Chondrocyte (in vitro differentiated cells): ENCODE measurements at places on chromosomes 5 and 9. TPM values are rescaled to one million over a fixed set of nuclear protein-coding genes. Genes with fewer than 3 reads are reported as not detected.

The MSANTD3 gene
- total RNA-seq, result 43.6 to 59.8 TPM (median 54.0 TPM) in 3 replicates

DNA sequence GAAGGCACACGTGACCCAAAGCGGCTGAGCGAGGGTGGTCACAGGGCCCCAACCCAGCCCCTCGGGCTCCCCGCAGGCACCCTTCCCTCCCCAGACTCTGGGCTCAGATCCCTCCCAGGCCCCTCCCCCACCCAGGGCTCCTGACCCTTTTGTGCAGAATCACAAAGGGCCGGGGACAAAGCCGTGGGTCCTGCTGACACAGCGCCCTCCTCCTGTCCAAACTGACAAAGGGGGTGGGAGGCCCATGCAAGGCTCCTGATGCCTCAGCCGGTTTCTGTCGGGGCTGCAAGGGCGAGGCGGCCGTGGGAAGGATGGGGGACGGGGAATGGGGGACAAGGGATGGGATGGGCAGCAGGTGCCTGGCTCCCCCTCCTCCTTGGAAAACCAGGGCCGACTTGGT is 43.5 kb upstream of the UBAC1 start:
- no peaks in the 10 kb centered on the region for H3K27me3 ChIP-seq
- DNase-seq, result no peak
- H3K4me3 ChIP-seq, result no peak overlapping the region
- H3K36me3 ChIP-seq, result peaks cover 5% of the 10 kb centered on the region

DNA sequence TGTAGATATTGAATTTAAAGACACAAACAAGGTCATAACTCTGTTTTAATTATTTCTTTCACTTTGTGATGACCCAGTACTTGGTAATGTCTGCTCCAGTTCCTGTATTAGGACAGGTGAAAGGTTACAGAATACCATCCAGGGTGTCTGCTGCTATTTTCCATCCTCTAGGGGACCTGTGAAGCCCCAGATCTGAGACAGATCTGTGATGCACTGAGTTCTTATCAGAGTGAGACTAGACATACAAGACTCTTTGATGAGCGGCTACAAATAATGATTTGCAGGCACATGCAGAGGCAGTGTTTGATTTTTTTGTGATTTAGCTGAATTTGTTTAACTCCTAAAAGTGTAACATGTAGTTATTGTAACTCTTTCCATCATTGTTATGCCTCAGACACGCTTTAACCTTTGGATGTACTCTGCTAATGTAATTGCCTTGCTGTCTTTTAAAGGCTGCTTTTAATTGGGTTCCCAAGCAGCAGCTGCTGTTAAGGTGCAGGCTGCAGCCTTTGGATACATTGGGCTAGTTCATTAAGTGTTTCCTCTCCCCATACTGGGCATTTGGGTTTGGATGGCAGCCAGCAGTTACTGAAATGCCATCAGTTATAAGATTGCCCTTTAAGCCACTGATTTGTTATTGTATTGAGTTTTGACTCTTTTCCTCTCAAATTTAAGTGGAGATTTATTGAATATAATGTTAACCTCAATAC is 63.3 kb downstream of the RASGRF2 start:
- H3K27me3 ChIP-seq, result peaks cover 49% of the 10 kb centered on the region
- no peaks in the 10 kb centered on the region for H3K36me3 ChIP-seq
- H3K27ac ChIP-seq, result no peak overlapping the region
- H3K4me3 ChIP-seq, result no peak overlapping the region

GRCh38 chr5:177098470-177099141 is 11.9 kb downstream of the FGFR4 start:
- no peak overlapping the region for H3K27ac ChIP-seq
- DNase-seq, result no peak
- no peaks in the 10 kb centered on the region for H3K27me3 ChIP-seq
- peaks cover 15% of the 10 kb centered on the region for H3K4me1 ChIP-seq
- no peaks in the 10 kb centered on the region for H3K36me3 ChIP-seq

GRCh38 chr5:93875693-93876092 is 134.3 kb upstream of the POU5F2 start:
- H3K27me3 ChIP-seq, result no peaks in the 10 kb centered on the region
- no peak overlapping the region for H3K27ac ChIP-seq
- no peaks in the 10 kb centered on the region for H3K36me3 ChIP-seq

DNA sequence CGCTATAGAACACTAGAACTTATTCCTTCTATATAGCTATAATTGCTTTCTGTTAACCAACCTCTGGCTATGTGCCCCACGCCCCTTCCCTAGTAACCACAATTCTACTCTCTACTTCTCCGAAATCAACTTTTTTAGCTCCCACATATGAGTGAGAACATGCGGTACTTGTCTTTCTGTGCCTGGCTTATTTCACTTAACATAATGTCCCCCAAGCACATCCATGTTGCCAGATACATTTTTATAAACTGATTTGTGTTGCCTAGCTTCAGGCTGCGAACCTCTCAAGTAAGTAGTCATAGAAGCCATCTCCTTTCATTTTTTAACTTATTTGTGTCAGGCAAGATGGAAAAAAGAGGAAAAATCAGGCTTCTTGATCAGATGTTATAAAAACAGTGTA is 249.5 kb downstream of the TMEM167A start:
- no peaks in the 10 kb centered on the region for H3K27me3 ChIP-seq
- no peak for DNase-seq
- H3K36me3 ChIP-seq, result no peaks in the 10 kb centered on the region
- no peak overlapping the region for H3K27ac ChIP-seq

- peaks cover 2% of the 10 kb centered on the region for H3K27me3 ChIP-seq
- no peak overlapping the region for H3K27ac ChIP-seq
- H3K4me3 ChIP-seq, result no peak overlapping the region
Measured at GRCh38 chr5:81068635-81069034, 108.5 kb downstream of the RASGRF2 start.

The GMCL2 gene
- not detected in 3 replicates for total RNA-seq

GRCh38 chr5:90184764-90185163 is 224.8 kb downstream of the CETN3 start:
- H3K36me3 ChIP-seq, result no peaks in the 10 kb centered on the region
- peaks cover 37% of the 10 kb centered on the region for H3K4me1 ChIP-seq
- H3K4me3 ChIP-seq, result no peak overlapping the region
- no peak overlapping the region for H3K27ac ChIP-seq
- DNase-seq, result no peak

The PCDHA13 gene
- 1.1 to 2.0 TPM (median 1.3 TPM) in 3 replicates for total RNA-seq

DNA sequence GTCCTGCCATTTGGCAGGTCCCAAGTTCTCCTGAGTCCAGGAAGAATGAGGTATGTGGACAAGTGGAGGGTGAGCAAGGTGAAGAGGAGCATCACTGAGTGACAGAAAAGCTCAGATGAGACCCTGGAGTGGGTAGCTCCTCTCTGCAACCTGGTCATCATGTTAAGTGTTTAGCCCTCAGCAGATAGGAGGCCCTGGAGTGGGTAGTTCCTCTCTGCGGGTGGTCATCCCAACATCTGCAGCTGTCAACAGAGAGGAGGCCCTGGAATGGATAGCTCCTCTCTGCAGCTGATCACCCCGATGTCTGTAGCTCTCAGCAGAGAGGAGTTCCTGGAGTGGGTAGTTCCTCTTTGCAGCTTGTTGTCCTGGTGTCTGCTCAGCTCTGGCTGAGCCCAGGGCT is 48.4 kb downstream of the NDUFAF2 start:
- no peak overlapping the region for H3K4me3 ChIP-seq
- no peaks in the 10 kb centered on the region for H3K27me3 ChIP-seq
- no peaks in the 10 kb centered on the region for H3K36me3 ChIP-seq
- no peaks in the 10 kb centered on the region for H3K4me1 ChIP-seq
- no peak overlapping the region for H3K27ac ChIP-seq

GRCh38 chr5:112684737-112685136 is 52.9 kb upstream of the APC start:
- no peak overlapping the region for H3K4me3 ChIP-seq
- H3K36me3 ChIP-seq, result no peaks in the 10 kb centered on the region

The COL15A1 gene
- total RNA-seq, result 5.2 to 7.1 TPM (median 5.4 TPM) in 3 replicates

DNA sequence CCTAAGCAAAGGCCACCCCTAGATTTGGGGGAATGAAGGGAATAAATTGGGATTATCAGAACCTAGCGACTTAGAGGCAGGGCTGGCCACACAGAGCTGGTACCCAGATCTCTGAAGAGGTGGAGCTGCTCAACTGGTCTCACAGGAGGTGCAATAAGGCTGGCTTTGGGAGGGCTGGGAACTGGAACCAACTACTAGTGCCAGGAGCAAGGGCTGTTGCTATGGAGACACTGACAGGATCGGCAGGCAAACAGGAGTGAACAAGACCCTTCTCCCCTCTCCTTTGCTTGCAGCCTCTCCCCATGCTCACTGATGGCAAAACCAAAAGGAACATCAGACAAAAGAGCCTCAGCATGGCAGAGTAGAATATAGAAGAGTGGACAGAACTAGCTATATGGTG is 17.0 kb upstream of the WHRN start:
- H3K27ac ChIP-seq, result no peak overlapping the region
- no peak overlapping the region for H3K4me3 ChIP-seq
- no peaks in the 10 kb centered on the region for H3K36me3 ChIP-seq
- no peak for DNase-seq

DNA sequence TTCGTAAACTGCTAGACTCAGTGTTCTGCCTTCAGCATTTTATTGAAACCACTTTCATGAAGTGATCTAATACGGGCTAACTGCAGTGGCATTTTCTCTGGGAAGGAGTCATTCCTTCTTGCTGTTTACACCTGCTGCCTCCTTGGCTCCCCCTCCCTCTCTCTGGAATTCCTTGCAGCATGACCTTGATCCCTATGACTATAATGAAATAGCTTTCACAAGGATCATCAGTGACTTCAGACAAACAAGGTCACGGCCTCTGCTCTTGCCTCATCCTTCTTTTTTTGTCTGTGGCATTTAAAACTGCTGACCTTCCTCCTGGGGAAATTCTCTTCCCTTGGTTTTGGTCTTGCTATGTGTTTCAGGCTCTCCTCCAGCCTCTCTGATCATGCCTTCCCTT is 90.2 kb downstream of the ZNF462 start:
- no peaks in the 10 kb centered on the region for H3K27me3 ChIP-seq
- H3K36me3 ChIP-seq, result peaks cover 22% of the 10 kb centered on the region
- peaks cover 18% of the 10 kb centered on the region for H3K4me1 ChIP-seq

The NTMT1 gene
- 32.6 to 37.4 TPM (median 34.4 TPM) in 3 replicates for total RNA-seq

The CCNH gene
- 23.1 to 30.3 TPM (median 25.3 TPM) in 3 replicates for total RNA-seq

- H3K27ac ChIP-seq, result no peak overlapping the region
- H3K4me1 ChIP-seq, result peaks cover 14% of the 10 kb centered on the region
- H3K27me3 ChIP-seq, result no peaks in the 10 kb centered on the region
- H3K4me3 ChIP-seq, result no peak overlapping the region
Measured at GRCh38 chr5:123720339-123720738, 208.4 kb downstream of the CSNK1G3 start.

The PLAC8L1 gene
- 0.59 to 0.97 TPM (median 0.94 TPM) in 3 replicates for total RNA-seq

The CARD9 gene
- total RNA-seq, result 0.22 to 2.4 TPM (median 1.9 TPM) in 3 replicates

The SLC6A18 gene
- not detected in 3 replicates for total RNA-seq

The MUSK gene
- not detected in 3 replicates for total RNA-seq

- no peak for DNase-seq
- H3K4me1 ChIP-seq, result peaks cover 6% of the 10 kb centered on the region
- H3K4me3 ChIP-seq, result no peak overlapping the region
- no peaks in the 10 kb centered on the region for H3K27me3 ChIP-seq
- no peaks in the 10 kb centered on the region for H3K36me3 ChIP-seq
- H3K27ac ChIP-seq, result no peak overlapping the region
Measured at GRCh38 chr5:143957455-143957854, 145.5 kb downstream of the HMHB1 start.

GRCh38 chr9:131661568-131662288 is 78.1 kb downstream of the RAPGEF1 start:
- H3K4me1 ChIP-seq, result peaks cover 61% of the 10 kb centered on the region
- peak overlapping the region; percentile 42 for H3K27ac ChIP-seq
- no peaks in the 10 kb centered on the region for H3K27me3 ChIP-seq

- no peak overlapping the region for H3K4me3 ChIP-seq
- peaks cover 4% of the 10 kb centered on the region for H3K27me3 ChIP-seq
- no peak overlapping the region for H3K27ac ChIP-seq
- DNase-seq, result no peak
Measured at GRCh38 chr5:37889612-37890317, 49.9 kb upstream of the GDNF start.

GRCh38 chr9:24939109-24939850 is 393.6 kb upstream of the IZUMO3 start:
- H3K27ac ChIP-seq, result no peak overlapping the region
- H3K27me3 ChIP-seq, result no peaks in the 10 kb centered on the region
- no peak overlapping the region for H3K4me3 ChIP-seq
- no peaks in the 10 kb centered on the region for H3K36me3 ChIP-seq
- no peaks in the 10 kb centered on the region for H3K4me1 ChIP-seq
- DNase-seq, result no peak

- no peaks in the 10 kb centered on the region for H3K36me3 ChIP-seq
- no peak overlapping the region for H3K4me3 ChIP-seq
- H3K27me3 ChIP-seq, result no peaks in the 10 kb centered on the region
- DNase-seq, result no peak
Measured at GRCh38 chr9:79041266-79041665, 530.5 kb upstream of the TLE4 start.

GRCh38 chr9:97046228-97046627 is 7.3 kb upstream of the CTSV start:
- DNase-seq, result no peak
- H3K4me1 ChIP-seq, result no peaks in the 10 kb centered on the region
- no peak overlapping the region for H3K4me3 ChIP-seq
- peaks cover 56% of the 10 kb centered on the region for H3K27me3 ChIP-seq
- no peak overlapping the region for H3K27ac ChIP-seq

GRCh38 chr9:127202461-127203169 is 62.0 kb upstream of the GARNL3 start:
- H3K4me1 ChIP-seq, result peaks cover 11% of the 10 kb centered on the region
- no peak overlapping the region for H3K4me3 ChIP-seq
- H3K27ac ChIP-seq, result no peak overlapping the region
- H3K36me3 ChIP-seq, result peaks cover 1% of the 10 kb centered on the region

The CAMSAP1 gene
- total RNA-seq, result 27.1 to 35.5 TPM (median 27.7 TPM) in 3 replicates

- H3K36me3 ChIP-seq, result peaks cover 2% of the 10 kb centered on the region
- H3K27me3 ChIP-seq, result peaks cover 18% of the 10 kb centered on the region
- H3K27ac ChIP-seq, result no peak overlapping the region
- H3K4me1 ChIP-seq, result peaks cover 5% of the 10 kb centered on the region
- no peak overlapping the region for H3K4me3 ChIP-seq
Measured at GRCh38 chr9:126569036-126569435, 44.7 kb upstream of the LMX1B start.

The GLIPR2 gene
- total RNA-seq, result 101 to 110 TPM (median 102 TPM) in 3 replicates

- no peaks in the 10 kb centered on the region for H3K36me3 ChIP-seq
- peak overlapping the region; percentile 55 for H3K27ac ChIP-seq
- peaks cover 17% of the 10 kb centered on the region for H3K4me1 ChIP-seq
Measured at GRCh38 chr5:91272858-91273257, 110.3 kb downstream of the ARRDC3 start.

DNA sequence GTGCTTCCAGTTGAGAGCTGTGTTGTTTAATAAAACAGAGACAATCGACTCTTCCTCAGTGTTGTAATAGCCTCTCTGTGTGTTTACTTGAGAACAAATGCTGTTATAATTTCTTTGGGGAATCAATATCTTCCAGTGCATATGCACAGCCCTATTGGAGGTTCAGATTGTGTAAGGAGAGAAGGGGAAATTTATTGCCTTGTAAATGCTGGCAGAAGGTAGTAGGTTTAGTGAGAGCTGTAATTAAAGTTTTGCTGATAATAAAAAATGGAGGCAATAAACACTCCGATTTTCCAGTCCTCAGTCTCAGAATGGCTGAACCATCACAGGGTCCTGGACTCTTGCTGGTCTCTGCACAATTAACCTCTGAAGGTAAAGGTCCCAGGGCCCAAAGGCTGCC is 128.3 kb downstream of the C5orf15 start:
- no peaks in the 10 kb centered on the region for H3K36me3 ChIP-seq
- H3K27me3 ChIP-seq, result peaks cover 2% of the 10 kb centered on the region
- H3K27ac ChIP-seq, result no peak overlapping the region
- no peak for DNase-seq
- no peaks in the 10 kb centered on the region for H3K4me1 ChIP-seq
- H3K4me3 ChIP-seq, result no peak overlapping the region

The PRSS3 gene
- not detected in 3 replicates for total RNA-seq
